Stimulated activated CD8-positive, alpha-beta memory T cell treated with anti-CD3 and anti-CD28 coated beads, Interleukin-15, amount 100 ng/mL, for 24 hours (primary cell): ENCODE measurements at places on chromosomes 3 and 15.
A peak's percentile ranks its signal among the peaks of the same experiment; 100 is the strongest.

- no peak for DNase-seq
Measured at GRCh38 chr15:93360976-93361375, 272.0 kb upstream of the RGMA start.

- DNase-seq = peak; percentile 56
Measured at GRCh38 chr3:195850857-195851543, 39.3 kb upstream of the MUC4 start.

DNA sequence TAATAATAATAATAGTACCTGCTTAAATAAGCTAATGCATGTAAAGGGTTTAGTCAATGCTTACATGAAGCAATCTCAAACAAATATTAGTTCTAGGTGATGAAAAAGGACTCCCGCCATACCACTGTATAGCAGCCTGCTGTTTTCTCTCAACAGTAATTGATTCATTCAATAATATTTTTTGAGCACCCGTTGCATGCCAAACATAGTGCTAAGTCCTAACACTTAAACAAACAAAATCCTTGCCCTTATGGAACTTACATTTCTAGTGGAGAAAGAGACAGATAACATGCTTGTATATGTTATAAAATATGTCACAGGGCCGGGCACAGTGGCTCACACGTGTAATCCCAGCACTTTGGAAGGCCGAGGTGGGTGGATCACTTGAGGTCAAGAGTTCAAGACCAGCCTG, 61.2 kb upstream of the FLNB start:
- DNase-seq = no peak

GRCh38 chr3:59510576-59510975, 460.8 kb upstream of the CFAP20DC start:
- DNase-seq = no peak

GRCh38 chr3:59595830-59596229, 546.0 kb upstream of the CFAP20DC start:
- no peak for DNase-seq

- no peak for DNase-seq
Measured at GRCh38 chr3:114019486-114019885, 36.8 kb downstream of the CCDC191 start.

DNA sequence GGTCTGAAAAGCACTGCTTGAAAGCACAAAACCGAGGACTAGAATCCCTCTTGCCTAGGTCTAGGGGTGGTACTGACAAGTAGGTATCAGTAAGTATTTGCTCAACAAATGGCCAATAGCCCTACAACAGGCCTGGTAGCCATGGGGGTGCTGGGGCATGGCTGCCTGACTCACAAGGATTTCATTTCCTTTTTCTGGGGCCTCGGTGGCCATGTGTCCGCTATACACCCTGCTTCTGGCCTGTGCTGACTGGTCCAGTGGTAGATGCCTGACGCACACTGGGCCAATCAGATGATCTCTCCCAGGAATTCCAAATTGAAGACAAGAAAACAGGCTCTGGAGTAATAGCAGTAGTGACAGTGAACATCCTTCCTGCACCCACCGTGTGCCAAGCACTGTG, 29.4 kb downstream of the MELTF start:
- no peak for DNase-seq

GRCh38 chr15:66169023-66169422, 84.5 kb downstream of the MEGF11 start:
- no peak for DNase-seq

GRCh38 chr3:53030619-53031449, 15.0 kb downstream of the SFMBT1 start:
- DNase-seq = no peak
